ENCODE measurements at places on chromosomes 2 and 18.

GRCh38 chr18:74110976-74111375 lies 36.7 kb downstream of the FBXO15 start:
- DNase-seq: no peak

DNA sequence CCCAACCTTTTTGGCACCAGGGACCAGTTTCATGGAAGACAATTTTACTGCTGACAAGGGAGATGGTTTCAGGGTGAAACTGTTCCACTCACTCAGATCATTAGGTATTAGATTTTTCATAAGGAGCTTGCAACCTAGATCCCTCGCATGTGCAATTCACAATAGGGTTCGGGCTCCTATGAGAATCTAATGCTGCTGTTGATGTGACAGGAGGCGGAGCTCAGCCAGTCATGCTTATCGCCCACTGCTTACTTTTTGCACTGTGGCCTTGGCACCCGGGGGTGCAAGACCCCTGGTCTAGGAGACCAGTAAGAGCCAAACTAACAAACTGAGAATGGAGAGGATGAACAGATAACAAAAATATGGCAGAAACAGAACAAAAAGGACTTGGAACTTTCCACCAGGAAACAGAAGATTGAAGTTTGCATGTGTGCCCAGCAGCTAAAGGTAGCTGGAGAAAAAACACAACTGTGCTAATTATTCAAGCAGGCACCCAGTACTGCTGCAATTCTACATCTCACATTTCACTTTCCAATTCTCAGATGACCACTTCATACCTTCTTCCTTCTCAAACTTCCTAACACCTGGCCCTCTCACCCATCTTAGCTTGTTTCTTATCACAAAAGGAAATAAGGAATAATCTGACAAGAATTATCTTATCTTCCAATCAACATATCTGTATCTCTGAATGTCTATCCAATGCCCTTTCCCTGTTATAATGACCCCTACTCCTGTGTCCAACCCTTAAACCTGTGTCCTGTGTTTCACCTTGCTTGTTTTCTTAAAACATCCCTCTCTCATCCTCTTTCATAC lies 24.8 kb downstream of the SP3 start:
- DNase-seq: no peak

DNA sequence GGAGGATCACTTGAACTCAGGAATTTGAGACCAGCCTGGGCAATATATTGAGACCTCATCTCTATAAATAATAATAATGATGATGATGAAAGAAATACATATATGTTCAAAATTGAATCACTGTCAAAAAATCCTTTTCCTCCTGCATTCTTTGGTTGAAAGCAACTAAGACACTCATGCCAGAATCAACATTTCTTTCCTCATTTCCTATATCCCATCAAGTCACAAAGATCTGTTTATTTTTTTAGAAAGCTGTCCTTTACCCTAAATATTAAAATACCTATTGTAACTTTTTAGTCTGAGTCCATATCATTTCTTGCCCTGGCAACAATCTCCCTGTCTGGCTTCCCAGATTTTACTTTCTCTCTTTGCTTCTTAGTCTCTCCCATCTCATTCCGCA lies 31.8 kb upstream of the PPP4R3B start:
- no peak for DNase-seq

DNA sequence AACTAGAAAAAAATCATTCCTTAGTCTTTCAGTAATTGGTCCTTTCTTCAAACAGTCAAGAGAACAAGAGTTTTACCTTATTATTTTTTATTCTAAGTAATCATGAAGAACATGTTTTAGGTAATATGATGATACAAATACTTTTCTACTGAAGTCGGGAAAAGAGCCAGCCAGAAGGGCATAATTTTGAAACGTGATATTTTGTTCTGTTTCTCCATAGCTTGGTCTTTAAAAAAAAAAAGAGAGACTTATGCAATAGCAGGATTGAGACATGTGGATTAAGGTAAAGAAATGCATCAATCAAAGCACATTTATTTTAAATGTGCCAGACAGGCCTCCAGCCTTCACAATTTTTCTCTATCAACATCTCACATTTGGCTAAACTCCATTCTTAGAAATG lies 1016.8 kb downstream of the CNTNAP5 start:
- DNase-seq: no peak

- DNase-seq: no peak
Observed at GRCh38 chr2:175167076-175167791, 769 bp downstream of the ATF2 start.

DNA sequence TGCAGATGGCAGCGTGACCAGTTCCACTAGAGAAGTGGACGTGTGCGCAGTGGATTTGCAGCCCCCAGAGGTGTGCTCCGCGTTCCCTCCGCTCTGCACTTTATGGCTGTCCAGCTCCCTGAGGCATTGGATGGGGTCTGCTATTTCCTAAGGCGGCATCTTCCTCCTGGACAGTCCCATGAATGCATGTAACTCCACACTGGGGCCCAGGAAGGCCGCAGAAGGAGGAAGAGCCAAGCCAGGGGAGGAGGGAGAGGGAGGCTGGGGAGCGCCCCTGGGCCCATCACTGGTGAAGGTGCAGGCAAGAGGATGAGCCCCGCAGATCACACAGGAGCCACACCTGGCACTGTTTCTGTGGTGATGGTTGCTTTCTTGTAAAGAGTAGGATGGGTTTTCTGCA lies 99.1 kb downstream of the PTGR3 start:
- no peak for DNase-seq

GRCh38 chr2:200455958-200456421 lies 53.9 kb downstream of the KCTD18 start:
- DNase-seq: no peak

- DNase-seq: no peak
Observed at GRCh38 chr18:10101729-10102128, 187.9 kb downstream of the VAPA start.

- no peak for DNase-seq
Observed at GRCh38 chr2:13005048-13005447, 288.3 kb downstream of the TRIB2 start.

- DNase-seq: no peak
Observed at GRCh38 chr2:226773291-226773690, 26.3 kb downstream of the IRS1 start.

DNA sequence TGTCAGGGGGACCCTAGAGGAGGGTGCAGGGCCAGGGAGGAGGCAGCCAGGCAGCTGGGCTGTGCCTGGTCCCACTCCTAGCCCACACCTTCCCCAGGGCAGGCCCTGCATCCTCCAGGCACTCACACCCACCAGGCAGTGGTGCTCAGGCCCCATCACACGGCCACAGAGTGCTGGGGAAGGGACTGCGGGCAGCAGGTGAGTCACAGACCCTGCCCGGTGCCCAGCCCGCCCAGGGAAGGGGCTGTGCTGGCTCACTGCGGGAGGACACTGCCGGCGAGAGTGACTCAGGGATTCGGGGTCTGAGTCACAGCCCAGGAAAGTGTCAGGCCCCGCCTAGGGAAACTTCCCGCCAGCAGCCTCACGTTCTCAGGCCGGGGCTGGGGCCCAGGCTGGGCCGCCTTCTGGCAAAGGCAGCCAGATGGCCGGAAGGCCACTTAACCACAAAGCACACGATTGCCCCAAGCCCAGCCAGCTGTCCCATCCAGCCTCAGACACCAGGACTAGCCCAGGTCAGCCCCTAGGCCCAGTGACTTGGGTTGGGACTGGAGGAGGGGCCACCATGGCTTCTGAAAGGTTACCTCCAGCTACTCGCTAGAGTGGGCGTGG lies 42.2 kb downstream of the BIN1 start:
- peak; percentile 35 for DNase-seq

- no peak for DNase-seq
Observed at GRCh38 chr2:196168181-196168580, 3.2 kb downstream of the STK17B start.

DNA sequence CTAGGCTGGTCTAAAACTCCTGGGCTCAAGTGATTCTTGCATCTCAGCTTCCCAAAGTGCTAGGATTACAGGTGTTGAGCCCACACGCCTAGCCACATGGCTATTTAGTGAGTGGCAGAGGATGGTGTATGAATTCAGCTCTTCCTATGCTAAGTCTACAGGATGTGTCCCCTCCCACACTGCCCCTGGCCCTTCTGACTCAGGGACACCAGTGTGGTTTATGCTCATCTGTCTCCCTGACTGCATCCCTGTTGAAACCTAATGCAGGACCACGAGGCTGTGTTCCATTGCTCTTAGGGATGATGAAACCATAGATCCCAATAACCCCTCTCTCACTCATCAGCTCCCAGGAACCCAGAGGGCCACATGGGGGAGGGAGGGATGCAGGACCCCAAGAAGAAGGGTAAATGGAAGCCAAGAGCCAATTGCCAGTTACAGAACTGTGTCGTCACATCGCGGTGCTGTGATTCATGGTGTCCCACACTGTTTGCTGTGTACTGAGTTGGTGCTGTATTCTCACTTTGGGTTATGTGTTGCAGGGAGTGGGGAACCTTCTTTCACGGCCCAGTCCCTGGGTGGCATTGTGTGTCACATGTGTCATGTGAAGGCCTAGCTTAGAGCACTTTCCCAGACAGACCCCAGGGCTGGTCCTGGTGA lies 102.9 kb upstream of the HAAO start:
- DNase-seq: no peak

DNA sequence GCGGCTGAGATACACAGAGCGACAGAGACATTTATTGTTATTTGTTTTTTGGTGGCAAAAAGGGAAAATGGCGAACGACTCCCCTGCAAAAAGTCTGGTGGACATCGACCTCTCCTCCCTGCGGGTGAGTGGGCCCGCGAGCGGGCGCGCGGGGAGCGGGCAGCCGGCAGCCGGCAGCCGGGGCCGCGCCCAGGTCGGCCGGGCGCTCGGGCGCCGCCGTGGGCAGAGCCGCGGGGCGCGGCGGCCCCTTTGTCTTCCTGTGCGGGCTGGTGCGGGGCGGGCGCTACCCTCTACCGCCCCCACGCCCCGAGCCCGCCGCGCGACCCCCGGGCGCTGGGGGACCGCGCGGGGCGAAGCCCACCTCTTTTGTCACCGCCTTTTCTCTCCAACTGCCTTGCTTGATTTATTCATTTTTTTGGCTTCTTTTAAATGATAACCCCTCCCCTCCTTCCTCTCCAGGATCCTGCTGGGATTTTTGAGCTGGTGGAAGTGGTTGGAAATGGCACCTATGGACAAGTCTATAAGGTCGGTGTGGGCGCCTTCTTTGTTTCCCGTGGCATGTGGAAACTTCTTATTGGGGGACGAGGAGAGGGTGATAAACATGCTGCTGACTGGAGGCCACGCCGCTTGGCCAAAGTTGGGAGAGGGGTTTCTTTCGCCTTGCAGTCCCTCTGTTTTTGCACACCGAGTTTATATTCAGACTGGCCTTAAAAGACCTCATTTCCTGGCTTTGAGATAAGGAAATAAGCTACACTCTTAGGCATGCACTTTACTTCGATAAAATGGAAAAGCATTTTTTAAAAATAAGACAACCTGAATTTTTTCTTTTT lies 722 bp downstream of the MAP4K4 start:
- no peak for DNase-seq

GRCh38 chr18:66193938-66194337 lies 410.0 kb downstream of the CDH19 start:
- DNase-seq: no peak

GRCh38 chr2:173854840-173855239 lies 110.3 kb downstream of the SP3 start:
- no peak for DNase-seq

GRCh38 chr18:9029131-9029530 lies 73.4 kb upstream of the NDUFV2 start:
- no peak for DNase-seq

Measured in stimulated activated CD8-positive, alpha-beta memory T cell treated with anti-CD3 and anti-CD28 coated beads, Interleukin-12 subunit alpha, Interleukin-12 subunit beta, amount 100 ng/mL, for 1 hour (primary cell).